ENCODE measurements at places on chromosomes 7 and 10. TPM values are rescaled to one million over a fixed set of nuclear protein-coding genes. Genes with fewer than 3 reads are reported as not detected.

- DNase-seq: no peak
Observed at GRCh38 chr7:112116894-112117293, 89.3 kb downstream of the DOCK4 start.

Gene TCAF2
- total RNA-seq: 1.7 TPM

GRCh38 chr7:15005672-15006071 lies 103.1 kb upstream of the DGKB start:
- DNase-seq: no peak

Gene HECW1
- total RNA-seq: 1.4 TPM

DNA sequence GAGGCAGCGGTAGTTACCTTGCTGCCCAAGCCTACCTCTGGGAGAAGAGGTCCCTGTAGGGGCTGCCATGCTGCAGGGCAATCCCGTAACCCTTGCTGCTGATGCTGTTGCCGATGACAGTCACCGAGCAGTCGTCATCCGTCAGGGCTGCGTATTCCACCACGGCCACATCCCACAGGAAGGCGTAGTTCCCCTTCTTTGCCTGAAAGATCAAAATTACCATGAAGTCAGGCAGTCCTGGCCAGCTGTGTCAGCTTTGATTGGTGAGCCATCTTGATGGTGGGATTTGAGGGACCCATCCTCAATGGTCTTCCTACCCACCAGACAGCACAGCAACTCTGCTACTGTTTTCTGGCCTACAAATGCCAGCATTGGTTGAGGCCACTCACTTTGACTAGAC lies 746.8 kb downstream of the GRID1 start:
- no peak for DNase-seq

- no peak for DNase-seq
Observed at GRCh38 chr7:43449577-43449976, 133.3 kb upstream of the STK17A start.

GRCh38 chr7:47217570-47218360 lies 364.1 kb downstream of the TNS3 start:
- no peak for DNase-seq

DNA sequence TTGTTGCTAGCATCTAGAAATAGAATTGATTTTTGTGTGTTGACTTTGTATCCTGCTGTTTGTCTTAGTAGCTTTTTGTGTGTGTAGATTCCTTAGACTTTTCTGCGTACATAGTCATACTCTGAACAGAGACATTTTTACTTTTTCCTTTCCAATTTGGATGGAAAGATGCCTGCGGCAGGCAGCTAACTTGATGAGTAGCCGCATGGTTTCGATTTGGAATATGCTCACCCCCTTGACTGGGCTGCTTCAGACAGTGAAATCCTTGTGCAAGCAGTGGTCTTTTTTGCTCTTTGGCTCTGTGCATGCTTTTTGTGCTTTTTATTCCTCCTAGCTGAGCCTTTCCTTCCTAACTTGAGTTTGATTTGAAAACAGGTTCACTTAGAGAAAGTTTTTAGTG lies 71.8 kb downstream of the HHEX start:
- DNase-seq: no peak

DNA sequence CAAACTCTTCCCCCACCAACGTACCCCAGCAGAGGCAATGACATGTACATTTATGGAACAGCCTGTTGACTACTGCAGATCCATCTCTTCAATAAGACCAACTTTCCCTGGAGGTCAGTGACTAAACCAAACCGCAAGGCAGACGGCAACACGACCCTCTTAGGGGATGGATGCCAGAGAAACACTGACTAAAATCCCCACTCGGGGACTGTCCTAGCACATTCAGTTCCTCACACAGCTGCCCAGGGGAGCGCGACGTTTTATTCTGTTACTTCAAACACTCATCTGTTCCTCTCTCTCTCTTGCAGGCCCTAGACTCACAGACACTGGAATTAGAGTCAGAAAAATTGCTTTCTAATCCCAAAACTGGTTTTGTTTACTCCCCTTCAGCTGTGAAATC lies 146.5 kb upstream of the PRSS1 start:
- peak; percentile 38 for DNase-seq

DNA sequence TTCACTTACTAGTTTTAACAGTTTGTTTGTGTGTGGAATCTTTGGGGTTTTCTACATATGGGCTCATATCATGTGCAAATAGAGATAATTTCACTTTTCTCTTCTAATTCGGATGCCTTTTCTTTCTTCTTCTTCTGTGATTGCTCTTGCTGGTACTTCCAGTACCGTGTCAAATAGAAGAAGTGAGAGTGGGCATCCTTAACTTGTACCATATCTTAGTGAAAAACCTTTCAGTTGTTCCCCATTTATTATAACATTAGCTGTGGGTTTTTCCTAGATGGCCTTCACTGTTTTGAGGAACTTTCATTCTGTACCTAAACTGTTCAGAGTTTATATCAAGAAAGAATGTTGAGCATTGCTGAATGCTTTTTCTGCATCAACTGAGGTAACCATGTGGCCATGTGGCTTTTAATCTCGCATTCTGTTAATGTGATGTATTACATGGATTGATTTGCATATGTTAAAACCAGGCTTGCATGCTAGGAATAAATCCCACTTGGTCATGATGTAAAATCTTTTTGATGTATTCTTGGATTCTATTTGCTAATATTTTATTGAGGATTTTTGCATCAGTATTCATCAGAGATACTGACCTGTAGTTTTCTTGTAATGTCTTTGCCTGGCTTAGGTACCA lies 78.7 kb downstream of the FAM107B start:
- no peak for DNase-seq

DNA sequence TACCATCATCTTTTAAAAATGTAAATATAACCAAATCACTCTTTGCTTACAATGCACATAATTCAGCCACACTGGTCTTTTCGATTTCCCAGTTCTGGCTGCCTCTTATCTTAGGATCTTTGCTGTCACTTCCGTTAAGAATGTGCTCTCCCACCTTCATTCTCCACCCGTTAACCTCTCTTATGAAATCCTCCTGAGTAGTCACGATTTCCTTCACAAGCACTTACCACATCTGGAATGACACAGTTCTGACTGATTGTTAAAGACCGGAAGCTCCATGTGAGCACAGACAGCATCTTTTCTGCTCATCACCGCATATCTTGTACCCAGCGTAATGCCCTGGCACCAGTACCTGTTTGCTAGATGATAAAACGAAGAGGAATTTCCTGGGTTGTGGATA lies 84.3 kb downstream of the CUL2 start:
- DNase-seq: no peak

DNA sequence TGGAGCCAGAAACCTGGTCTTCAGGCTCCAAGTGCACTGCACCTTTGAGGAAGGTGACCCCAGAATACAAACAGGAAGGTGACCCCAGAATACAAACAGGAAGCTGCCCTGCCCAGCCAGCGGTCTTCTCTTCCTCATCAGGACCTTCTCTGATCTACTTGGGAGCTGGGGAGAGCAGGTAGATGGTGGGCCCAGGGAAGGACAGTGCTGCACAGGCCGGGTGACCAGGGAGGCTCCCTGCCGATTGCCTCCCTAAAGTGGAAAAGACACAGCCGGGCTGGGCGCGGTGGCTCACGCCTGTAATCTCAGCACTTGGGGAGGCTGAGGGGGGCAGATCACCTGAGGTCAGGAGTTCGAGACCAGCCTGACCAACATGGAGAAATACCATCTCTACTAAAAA lies 151.8 kb upstream of the CHST15 start:
- DNase-seq: no peak

- no peak for DNase-seq
Observed at GRCh38 chr10:85318809-85319807, 990.7 kb downstream of the CCSER2 start.
